ENCODE measurements at places on chromosomes 5 and 9.

- peak; percentile 67 for DNase-seq
Observed at GRCh38 chr9:99266255-99267023, 44.4 kb downstream of the SEC61B start.

DNA sequence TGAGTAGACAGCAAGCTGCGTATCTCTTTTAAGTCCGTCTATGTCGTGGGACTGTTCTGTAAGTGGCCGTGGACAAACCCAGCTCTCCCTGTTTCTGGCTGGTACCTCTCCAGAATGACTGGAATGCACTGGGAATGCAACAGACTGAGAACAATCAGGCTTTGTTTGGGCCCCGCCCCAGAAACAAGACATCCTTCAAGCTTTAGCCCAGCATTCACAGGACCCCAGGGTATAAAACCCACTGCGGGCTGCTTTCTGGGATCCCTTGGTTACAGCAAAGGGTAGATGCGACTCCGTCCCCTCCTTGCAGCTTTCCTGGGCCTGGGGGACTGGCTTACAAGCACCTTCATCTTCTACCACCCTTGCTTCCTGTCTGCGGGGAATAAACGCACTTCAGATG, 45.6 kb upstream of the SPTLC1 start:
- no peak for DNase-seq

DNA sequence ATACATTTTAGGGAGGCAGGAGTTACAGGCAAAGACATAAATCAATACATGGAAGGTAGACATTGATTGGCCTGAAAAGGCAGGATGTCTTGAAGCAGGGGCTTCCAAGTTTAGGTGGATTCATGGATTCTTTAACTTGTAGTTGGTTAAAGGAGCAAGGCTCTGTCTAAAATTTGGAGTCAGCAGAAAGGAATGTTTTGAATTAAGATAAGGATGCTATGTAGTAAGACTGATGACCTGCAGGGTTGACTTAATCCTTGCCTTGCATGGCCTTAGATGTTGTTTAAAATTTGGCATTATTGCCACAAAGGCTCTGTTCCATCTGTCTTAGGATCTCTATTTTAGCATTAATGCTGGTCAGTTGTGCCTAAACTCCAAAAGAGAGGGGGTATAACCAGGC, 171.3 kb downstream of the C5orf15 start:
- no peak for DNase-seq

GRCh38 chr9:114770991-114771390, 34.8 kb downstream of the TNFSF15 start:
- DNase-seq, result no peak

- DNase-seq, result no peak
Observed at GRCh38 chr9:135302329-135303279, 177.0 kb upstream of the PPP1R26 start.

GRCh38 chr9:90939351-90939750, 137.7 kb downstream of the SYK start:
- DNase-seq, result no peak

GRCh38 chr5:172571413-172571812, 69.7 kb upstream of the NEURL1B start:
- no peak for DNase-seq

- DNase-seq, result no peak
Observed at GRCh38 chr5:66113160-66113559, 30.9 kb upstream of the SREK1 start.

- no peak for DNase-seq
Observed at GRCh38 chr9:14307989-14308852, 5.7 kb downstream of the NFIB start.

DNA sequence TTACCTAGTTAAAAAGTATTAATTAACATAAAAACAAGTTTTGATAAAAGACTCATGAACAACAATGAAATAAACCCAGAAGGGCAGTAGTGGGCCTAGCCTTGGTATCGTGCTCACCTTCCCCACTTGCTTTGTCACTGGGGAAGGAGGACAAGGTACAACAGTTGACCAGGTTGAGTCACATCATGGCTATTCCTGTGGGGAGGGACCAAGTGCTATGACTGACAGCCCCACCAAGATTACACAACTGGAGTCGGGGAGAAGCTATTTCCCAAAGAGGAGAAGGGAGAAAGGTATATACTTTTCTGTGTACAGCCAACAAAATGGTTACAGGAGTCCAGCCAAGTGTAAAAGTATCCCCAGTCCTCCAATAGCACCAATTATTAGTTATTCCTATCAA, 251.3 kb upstream of the RFX3 start:
- no peak for DNase-seq

GRCh38 chr5:11507156-11507910, 396.9 kb downstream of the CTNND2 start:
- no peak for DNase-seq

DNA sequence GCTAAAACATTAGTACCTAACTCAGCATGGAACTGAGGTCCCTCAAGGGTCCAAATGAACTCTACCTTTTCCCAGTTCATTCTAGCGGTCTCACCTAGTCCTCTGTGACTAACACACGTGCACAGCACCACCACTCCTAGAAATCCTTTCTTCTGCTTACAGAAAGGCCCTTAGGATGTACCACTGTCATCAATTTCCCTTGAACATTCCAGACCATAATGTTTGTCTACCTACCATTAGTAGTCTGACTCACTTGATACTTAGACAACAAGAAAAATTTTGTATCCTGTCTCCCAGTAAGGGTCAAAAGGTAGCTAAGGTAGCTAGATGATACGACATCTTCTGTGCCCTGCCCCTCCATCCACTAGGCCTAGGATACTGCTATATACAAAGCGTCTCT, 166.6 kb downstream of the TSSK1B start:
- no peak for DNase-seq

- DNase-seq, result no peak
Observed at GRCh38 chr5:34436761-34437501, 219.2 kb upstream of the RAI14 start.

DNA sequence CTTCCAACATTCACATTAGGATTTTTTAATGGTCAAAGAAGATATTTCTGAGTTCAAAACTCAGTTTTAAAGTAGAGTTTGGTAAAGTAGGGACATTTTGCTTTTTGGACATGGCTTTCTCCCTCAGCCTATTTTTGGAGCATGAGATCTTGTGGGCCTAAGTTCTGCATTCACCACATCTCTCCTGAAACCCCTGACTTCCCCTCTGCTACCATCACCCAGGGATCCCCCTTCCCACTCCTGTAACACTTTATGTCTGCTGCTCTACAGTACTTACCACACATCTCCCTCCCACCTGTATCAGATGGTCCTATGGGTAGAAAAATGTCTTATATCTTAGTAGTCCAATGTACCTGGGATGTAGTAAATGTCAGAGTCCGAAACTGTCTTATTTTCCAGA, 48.2 kb upstream of the JAK2 start:
- DNase-seq, result no peak

GRCh38 chr9:33329979-33330378, 39.7 kb downstream of the NFX1 start:
- no peak for DNase-seq

DNA sequence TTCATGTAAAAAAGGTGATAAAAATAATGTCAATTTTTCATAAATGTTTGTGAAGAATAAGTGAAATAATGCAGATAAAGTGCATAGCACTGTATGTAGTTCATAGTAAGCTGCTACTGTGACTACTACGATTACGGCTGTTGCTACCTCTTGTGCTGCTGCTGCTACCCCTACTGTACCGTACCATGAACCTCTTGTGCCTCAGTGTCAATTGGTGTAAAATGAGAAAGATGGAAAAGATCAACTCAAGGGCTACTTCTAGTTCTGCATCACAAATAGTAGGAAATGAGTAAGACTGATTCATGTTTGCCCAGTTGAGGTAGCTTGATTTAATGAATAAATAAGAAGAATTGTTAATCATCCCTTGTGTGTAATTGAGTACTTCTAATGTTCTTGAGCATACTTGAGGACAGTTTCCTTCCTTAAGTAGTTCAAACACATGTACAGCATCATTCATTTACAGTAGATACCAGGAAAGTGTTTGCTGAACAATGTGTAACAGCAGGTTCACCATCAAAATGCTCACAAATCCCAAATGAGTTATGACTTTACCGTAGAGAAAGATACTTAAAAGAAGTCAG, 200.0 kb upstream of the ATP10B start:
- no peak for DNase-seq

DNA sequence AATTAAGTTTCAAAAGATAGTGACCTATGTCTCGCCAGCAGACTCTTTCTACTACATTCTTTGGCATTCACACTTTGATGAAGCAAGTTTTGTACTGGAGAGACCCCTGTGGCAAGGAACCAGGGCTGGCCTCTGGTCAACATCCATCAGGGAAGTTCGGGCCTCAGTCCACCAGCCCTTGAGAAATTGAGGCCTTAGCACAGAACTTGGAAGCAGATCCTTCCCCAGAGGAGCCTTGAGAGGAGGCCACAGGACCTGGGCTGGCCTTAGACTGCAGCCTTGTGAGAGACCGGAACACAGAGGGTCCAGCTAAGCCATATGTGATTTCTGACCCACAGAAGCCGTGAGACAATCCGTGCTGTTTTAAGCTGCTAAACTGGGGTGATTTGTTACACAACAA, 317.9 kb downstream of the ZSWIM6 start:
- no peak for DNase-seq

DNA sequence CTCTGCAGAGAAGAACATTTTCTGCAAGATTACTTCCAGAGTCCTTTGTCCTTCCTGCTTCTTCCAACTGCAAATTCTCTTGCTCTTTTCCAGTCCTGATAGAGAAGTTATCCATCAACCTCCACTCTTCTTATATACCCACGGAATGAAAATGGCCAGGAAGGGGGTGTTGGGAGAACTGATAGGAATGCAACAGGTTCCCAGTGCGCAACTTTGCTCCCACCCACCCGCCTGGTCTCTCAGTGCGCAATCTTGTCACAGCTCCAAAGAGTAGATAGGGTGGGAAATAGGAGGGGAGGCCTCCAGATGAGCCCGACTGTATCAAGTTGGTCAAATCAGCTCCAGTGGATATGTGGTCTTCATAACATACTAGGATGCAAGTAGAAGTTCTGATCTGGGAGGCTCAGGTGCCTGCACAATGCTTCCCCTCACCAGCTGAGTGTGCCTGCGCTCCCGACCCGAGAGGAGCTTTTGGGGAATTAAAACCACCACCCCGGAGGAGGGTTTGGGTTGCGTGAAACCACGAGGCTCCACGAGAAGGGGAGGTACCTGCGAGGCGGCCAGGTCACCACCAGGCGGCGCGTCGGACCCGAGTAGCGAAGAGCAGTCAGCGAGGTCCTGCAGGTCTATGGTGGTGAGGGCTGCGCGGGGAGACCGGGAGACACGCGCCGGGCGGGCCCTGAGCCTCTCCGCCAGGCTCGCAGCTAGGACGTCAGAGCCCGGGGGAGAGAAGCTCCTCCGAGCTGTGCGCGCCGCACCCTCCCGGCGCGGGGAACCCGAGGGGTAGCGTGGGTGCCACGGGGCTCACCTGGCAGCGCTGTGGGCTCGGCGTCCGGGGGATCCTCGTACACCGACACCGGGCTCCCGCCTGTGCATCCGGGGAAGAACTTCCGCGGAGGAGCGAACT, 835 bp downstream of the MCIDAS start:
- DNase-seq, result peak; percentile 73

- no peak for DNase-seq
Observed at GRCh38 chr5:150641006-150641570, 628 bp downstream of the SYNPO start.

- no peak for DNase-seq
Observed at GRCh38 chr5:96474073-96474472, 41.0 kb upstream of the PCSK1 start.

- DNase-seq, result no peak
Observed at GRCh38 chr5:27788184-27788583, 749.8 kb upstream of the CDH9 start.

DNA sequence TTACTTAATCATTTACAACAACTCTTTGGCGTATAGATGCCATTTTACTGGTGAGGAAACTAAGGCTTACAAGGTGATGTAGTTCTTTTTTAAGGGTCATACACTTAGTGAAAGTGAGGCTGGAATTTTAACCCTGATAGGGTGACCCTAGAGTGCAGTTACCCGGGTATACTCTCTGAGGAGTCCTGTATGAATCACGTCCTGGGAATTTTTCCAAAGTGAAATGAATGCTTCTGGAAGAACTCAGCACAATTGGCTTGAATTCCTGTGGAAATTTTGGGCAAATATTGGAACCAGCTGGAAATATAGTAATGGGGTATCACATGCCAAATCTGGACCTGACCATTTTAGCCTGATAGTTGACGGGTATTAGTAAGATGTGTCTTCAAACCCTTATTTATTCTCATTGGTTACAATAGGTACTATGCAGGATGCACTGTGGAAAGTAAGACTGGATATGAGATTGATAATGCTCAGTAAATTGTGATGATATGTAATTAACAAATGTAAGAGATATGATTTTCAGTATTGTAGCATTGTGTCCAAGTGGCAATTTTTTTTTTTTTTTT, 14.8 kb downstream of the SUB1 start:
- no peak for DNase-seq

- DNase-seq, result no peak
Observed at GRCh38 chr9:101495810-101496209, 37.8 kb upstream of the RNF20 start.

DNA sequence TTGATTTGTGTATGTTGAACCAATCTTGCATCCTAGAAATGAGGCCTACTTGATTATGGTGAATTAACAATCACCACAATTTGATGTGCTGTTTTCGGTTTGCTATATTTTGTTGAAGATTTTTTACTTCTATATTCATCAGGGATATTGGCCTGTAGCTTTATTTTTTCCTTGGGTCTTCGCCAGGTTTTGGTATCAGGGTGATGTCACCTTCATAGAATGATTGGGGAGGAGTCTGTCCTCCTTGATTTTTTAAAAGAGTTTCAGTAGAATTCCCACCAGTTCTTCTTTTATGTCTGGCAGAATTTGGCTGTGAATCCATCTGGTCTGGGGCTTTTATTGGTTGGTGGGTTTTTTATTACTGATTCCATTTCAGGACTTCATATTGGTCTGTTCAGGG, 115.2 kb downstream of the CPLANE1 start:
- no peak for DNase-seq

DNA sequence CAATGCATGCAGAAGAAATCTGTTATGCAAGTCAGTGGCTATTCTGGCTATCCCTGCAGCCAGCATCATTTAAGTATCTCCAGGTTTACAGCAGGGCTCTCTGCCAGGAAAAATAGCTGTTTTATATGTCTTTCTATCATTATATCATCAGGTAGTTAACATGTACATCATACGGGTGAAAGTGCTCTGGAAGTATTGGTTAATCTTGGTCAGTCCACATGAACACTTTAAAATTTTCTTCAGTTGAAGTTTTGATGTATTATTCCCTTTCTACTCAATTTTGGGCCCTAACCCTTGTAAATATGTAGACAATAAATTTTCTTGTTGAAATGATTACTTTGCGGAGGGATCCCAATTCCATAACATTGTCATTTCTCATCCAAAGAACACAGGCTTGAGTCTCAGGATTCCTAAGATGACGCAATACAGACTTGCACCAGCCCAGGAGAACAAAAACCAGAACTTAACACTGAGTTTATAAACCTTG, 67.5 kb downstream of the SEMA6A start:
- DNase-seq, result no peak

- DNase-seq, result no peak
Observed at GRCh38 chr9:134377976-134378375, 51.7 kb downstream of the RXRA start.

- no peak for DNase-seq
Observed at GRCh38 chr9:86181379-86182315, 77.8 kb downstream of the C9orf153 start.
